ENCODE measurements at places on chromosomes 12 and 14.

DNA sequence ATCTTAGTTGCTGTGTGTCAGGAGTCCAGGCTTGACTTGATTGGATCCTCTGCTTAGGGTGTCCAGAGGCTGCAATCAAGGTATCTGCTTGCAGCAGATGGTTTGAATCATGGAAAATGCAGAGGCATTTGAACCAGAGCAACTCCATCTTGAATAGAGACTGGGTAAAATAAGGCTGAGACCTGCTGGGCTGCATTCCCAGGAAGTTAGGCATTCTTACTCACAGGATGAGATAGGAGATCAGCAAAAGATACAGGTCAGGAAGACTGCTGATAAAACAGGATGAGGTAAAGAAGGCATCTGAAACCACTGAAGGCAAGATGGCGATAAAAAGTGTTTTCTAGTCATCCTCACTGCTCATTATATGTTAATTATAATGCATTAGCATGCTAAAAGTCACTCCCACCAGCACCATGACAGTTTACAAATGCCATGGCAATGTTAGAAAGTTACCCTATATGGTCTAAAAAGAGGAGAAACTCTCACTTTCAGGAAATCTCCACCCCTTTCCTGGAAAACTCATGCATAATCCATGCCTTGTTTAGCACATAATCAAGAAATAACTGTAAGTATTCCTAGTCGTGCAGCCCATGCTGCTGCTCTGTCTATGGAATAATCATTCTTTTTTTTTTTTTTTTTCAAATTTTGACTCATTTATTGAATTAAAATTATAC, 218.3 kb upstream of the CPNE8 start:
- DNase-seq = no peak

DNA sequence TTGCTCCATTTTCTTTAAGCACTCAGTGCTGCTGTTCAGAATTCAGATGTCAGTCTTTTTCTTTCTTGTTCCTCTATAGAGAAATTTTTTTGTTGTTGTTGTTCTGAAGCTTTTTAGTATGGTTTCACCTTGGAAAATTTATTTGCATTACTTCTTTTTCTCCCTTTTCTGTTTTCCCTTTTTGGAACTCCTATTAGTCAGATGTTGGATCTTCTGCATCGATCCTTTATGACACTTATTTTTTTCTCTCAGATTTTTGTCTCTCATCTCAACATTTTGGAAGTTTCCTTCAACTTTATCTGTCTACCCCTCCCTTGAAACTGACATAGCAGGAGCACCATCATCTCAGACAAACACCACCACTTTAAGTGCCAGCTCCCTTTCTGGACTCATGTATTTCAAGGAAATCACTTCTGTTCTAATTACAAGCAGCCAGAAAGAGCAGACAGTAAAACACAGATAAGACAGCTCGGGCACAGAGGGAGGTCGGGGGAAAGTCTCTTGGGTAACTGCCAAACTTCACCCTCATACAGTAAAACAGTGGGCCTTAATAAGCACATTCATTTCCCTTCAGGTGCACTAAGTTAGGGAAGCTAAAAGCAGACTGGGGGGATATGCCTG, 222.7 kb upstream of the PLXNC1 start:
- no peak for DNase-seq

DNA sequence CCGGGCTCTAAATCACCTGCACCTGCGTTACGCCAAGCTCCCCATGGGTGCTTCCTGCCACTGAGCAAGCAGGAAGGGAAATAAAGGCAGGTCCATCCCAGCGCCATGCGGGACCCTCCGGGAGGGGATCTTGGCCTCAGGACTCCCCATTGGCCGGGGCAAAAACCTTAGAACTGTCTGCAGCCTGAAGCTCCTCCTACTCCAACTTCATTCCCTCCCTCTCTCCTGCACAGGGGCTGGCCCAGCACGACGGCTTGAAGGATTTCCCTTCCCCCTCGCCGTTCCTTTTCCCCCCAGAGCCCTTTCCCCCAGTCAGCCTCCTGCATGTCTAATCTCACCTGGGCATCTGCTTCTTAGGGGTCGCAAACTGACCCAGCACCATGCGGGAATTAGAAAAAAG, 137.2 kb upstream of the NCOR2 start:
- DNase-seq = no peak

DNA sequence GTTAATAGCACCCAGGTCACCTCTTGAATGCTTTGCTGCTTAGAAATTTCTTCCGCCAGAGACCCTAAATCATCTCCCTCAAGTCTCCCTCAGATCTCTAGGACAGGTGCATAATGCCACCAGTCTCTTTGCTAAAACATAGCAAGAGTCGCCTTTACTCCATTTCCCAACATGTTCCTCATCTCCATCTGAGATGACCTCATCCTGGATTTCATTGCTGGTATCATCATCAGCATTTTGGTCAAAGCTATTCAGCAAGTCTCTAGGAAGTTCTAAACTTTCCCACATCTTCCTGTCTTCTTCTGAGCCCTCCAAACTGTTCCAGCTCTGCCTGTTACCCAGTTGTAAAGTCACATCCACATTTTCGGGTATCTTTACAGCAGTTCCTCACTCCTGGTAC, 41.0 kb downstream of the KTN1 start:
- no peak for DNase-seq

DNA sequence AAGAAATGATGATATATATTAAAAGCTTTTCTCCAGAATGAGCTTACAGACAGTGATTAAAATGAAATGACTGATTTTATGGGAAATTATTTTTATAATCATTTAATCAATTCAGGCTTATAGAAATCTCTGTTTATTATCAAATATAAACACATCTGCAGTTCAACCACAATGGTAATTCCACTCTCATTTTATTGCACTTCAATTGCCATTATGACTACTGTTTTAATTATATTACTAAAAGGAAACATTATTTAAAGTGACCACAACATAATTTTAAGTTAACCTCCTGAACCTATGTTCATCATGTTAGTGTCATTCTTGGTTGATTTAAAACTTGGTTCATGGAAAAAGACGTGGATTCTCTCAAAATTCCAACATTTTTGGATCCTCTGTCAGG, 536.3 kb downstream of the SLC6A15 start:
- no peak for DNase-seq

DNA sequence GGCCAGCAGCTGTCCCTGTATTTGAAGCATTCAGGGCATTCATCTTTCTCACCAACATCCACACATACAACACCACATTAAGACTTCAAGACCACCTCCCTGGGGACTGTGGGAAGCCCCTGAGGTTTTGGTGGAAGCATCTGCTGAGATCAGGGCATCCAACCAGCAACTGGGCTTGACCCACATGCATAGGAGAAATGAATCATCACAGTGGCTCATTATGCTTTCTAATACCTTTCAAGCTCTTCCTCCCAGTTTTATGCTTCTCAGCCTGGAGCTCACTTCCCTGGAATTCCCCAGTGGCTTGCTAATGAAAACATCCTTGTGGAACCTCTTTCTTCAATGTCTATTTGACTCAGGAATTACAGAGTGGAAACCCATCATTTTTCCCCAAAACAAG, 21.4 kb upstream of the CMKLR1 start:
- no peak for DNase-seq

- no peak for DNase-seq
Measured at GRCh38 chr14:94542111-94542810, 19.0 kb upstream of the SERPINA4 start.

GRCh38 chr14:63677891-63678379, 36.3 kb upstream of the WDR89 start:
- DNase-seq = no peak

DNA sequence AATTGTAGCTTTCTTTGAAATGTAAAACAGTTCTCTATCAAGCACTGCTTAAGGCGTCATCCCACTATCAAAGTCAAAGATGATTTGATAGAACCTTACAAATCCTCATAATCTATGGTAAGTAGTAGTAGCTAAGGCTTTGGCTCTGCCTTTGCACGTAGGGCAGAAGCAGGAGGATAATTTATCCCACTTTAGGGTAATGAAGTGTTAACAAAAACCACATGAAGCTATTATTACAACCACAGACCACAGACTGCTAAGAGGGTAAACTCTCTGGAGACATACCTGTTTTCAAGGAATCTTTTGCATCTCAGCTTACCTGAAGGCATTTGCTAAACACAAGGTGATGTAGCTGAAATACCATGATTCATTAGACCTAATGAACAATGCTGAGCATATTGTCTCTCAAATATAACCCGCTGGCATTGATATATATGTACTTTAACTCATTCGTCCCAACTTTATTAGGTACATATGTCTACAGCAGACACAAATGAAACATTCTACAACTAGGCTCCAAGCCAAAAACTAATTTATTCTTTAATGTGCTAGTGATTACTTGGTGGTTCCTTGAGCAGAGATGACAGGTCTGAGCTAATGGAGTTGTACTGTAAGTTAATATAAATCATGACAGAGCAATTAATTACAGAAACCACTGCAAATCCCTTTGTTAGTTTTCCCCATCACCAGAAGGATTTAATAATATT, 368.8 kb downstream of the ETNK1 start:
- DNase-seq = no peak

- no peak for DNase-seq
Measured at GRCh38 chr12:48954841-48955501, 2.3 kb downstream of the ARF3 start.

DNA sequence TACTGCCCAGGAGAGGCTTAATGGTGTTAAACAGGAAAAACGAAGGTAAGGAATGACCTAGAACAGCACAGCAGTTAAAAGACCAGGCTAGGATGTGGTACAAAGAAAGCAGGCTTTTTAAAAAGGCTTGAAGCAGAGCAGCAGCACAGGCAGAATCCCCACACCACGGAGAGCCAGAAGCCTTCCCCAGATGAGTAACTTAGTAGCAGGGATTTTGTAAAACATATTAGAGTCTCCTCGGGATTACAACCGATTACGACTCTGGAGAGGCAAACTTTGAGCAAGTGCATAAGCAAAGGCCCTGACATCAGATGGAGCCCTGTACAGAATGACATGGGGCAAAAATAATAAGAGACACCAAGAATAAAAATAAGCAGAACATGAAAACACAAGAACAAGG, 37.1 kb upstream of the DHRS4 start:
- DNase-seq = no peak

- no peak for DNase-seq
Measured at GRCh38 chr14:72839351-72839750, 54.5 kb downstream of the DPF3 start.

DNA sequence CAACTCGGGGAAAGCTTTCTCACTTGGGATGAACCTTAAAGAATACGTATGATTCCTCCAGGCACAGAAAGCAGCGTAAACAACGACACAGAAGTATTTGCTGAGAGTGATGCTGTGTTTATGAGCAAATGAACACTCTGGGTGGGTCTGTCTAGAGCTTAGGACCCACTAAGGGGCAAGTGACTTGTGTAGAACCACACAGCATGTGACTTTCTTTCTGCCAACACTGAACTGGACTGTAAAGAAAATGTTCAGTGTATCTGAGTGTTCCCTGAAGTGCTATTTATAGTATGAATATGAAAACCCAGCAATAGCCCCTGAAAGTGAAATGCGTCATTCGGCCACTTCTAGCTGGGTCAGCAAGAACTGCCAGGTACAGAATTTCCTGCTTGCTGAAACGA, 78.5 kb downstream of the ST8SIA1 start:
- no peak for DNase-seq

- no peak for DNase-seq
Measured at GRCh38 chr14:29062976-29063375, 296.4 kb downstream of the FOXG1 start.

DNA sequence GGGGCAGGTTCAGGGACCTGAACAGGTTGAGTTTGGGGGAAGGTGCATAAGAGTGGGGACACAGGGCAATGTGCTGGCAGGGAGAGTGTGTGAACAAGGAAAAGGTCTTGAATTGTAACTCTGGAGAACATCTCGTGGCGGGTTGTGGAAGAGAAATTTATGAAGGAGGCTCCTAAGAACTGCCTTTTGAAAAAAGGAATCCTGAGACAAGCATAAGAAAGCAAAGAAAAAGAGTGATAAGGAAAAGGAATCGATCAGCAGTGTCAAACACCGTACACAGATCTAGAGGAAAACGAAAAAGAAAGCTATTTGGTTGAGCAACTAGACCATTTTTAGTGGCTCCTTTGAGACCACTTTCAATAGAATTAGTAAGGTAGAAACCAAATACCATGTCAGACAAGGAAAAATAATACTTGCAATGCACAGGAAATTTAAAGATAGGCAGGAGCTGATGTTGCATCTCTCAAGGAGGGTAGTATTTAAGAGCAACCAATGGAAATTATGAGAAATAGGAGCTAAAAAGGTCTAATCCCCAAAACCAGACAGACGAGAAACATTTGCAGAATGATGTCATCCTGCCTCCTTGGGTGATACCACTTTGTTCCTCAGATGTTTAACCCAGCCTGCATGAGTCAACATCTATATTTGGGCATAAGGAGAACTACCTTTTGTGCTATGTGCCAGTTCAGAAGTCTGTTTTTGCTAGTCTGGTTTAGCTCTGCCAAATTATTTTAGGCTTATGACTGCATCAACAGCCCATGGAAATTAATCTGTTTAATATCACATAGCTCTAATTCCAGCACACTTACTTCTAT, 64.5 kb upstream of the STK38L start:
- peak; percentile 42 for DNase-seq

DNA sequence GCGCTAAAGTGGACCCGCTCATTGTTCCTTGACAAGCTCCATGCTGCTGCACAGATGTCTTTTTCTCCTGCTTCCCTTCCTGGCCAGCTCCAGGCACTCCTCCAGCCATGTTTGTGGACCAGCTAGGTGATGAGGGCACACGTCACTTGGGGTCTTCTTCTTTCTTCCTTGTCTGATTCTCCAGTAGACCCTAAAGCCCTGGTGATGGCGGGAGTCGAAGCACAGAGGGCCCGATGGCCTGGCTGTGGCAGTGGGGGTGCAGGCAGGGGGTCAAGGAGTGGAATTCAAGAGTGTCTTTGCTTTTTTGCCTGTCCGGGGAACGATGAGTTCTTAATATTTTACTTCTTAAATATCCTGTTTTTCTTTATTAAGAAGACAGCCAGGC, 23.0 kb upstream of the AMN start:
- no peak for DNase-seq

- no peak for DNase-seq
Measured at GRCh38 chr14:68538639-68539038, 254.2 kb downstream of the ZFP36L1 start.

DNA sequence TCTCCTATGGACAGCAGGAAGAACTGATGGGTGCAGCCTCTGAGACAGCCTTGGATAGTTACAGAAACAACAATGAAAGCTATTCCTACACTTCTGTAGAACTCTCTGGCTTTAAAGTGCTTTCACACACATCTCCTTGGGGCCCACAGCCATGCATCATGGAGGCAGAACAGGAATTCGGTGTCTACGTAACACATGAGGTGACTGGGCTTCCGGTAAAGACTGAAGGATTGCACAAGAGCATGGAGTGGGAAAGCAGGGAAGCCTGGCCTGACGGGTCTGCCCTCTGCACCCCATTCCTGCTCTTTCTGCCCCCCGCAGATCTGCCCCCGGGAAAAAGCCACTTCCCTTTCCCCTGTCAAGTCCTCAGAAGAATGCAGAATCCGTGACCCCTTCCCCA, 82.6 kb downstream of the VWF start:
- DNase-seq = no peak

Measured in stimulated activated CD4-positive, alpha-beta T cell treated with anti-CD3 and anti-CD28 coated beads, Interleukin-4, amount 100 ng/mL, for 4 hours (primary cell).